Stimulated activated CD4-positive, alpha-beta T cell treated with anti-CD3 and anti-CD28 coated beads, TNF-alpha, amount 100 ng/mL, for 4 hours (primary cell): ENCODE measurements at places on chromosomes 6 and 20.

DNA sequence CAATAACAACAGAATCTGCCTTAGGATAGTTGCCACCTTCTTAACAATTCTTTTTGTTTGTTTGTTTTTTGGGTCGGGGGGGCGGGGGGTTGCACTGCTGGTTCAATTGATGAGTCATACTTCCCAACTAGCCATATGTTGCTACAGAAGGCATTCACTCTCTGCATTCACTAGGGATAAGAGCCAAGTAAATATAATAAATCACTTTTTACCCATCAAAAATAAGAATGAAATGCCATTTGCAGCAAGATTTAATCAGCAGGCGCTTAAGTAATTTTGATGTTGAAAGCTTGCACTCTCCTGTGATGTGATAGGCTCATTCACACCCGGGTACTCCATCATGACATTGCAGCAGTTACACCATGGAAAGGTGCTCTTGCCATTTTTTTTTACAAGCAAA is 209.8 kb downstream of the HIVEP2 start:
- no peak for DNase-seq

DNA sequence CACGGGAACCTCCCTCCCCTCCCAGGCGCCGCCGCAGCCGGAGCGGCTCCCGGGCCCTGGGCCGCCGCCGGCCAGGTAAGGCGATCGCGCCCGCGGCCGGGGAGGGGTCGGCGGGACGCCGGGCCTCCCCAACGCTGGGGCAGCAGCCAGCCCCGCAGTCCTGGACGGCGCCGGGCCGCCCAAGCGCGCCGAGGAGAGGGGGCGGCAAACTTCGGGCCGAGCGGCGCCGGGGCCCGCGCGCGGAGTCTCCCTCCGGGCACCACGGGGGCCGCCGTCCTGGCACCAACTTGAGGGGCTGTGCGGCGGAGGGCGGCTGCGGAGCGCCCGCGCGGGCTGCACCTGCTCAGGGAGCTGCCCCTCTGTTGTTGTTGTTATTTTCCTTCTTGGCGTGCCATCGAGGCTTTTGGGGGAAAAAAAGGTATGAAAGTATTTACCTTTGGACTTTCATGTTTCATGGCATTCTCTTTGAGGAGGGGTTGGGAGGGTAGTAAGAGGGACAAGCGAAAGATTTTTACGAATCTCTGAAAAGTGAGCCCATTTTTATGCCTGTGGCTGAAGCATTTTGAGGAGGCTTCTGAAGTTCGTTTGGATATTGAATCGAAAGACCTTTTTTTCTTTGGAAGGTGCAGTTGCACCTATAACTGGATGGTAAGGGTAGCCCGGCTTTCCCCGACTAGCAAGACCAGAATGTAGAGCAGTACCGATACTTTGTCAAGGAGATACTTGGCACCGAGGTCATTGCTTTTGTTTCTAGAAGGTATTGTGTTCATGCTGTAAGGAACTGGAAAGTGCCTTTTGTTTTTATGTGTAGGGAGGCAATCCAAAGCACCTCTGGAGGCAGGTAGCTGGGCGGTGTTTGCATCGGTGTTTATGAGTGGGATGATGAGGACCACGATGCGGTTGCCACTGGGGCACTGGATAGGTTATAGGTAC is at the start of gene RNF182:
TSS of gene RNF182 (plus strand) at position 4 of the 933 bp plus-strand sequence. CDS start 52,168 bp downstream, outside the sequence.
- DNase-seq = no peak

- DNase-seq = no peak
Observed at GRCh38 chr20:61445741-61446140, 193.7 kb downstream of the CDH4 start.

GRCh38 chr6:87807475-87807874 is 105.4 kb upstream of the AKIRIN2 start:
- no peak for DNase-seq

GRCh38 chr6:13338038-13338437 is 9.7 kb upstream of the TBC1D7 start:
- DNase-seq = no peak

DNA sequence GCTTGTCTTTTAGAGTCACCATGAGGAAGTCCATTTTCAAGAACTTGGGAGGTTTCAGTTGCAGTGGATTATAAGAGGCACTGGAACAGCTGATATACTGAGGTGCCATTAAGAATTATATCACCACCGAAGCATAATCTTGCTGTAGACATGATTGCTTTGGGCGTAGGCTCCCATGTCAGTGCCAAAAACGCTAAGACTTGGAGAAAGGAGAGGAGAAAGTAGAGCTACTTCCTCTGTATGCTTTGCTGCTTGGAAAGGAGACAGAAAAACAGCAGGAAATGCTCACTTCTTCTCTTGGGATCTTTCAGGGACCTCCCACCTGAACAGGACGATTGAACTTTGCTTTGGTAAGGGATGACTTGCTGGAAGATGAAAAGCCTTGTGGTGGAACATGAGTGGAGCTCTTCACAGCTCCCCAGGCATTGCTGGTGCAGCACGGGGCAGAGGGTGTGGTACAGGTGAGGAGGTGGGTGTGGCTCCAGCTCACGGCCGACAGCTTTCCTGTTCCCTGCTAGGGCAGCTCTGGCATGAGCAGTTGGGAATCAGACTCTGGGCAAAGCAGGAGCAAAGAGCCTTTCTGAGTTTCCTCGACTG is 190.4 kb upstream of the JAG1 start:
- no peak for DNase-seq

DNA sequence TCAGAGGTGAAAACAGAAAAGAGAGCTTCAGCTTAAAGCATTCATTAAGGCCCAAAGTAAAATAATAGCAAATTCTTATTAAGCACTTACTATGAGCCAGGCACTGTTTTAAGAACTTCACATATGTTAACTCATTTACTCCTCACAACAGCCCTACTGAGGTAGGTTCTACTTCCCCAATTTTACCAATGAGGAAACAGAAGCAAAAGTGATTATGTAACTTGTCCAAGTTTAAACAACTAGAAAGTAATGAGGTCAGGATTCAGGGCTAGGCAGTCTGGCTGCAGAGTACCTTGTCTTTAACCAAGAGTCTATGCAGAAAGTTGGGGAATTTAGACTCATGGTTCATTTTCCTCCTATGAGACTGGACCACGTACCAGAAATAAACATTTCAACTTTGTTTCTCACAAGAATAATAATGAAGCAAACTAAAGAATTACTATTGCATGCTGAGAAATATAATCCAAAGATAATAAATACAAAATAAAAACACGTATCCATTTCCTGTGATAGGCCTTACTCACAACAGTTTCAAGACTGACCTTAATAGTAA is 3.8 kb downstream of the COL21A1 start:
- no peak for DNase-seq
